ENCODE measurements at places on chromosomes 12 and 14.

- DNase-seq = no peak
These were observed 52.4 kb upstream of the EIF5 start for GRCh38 chr14:103281496-103282231.

GRCh38 chr12:7114008-7114407, 5.0 kb upstream of the C1RL start:
- DNase-seq = no peak

DNA sequence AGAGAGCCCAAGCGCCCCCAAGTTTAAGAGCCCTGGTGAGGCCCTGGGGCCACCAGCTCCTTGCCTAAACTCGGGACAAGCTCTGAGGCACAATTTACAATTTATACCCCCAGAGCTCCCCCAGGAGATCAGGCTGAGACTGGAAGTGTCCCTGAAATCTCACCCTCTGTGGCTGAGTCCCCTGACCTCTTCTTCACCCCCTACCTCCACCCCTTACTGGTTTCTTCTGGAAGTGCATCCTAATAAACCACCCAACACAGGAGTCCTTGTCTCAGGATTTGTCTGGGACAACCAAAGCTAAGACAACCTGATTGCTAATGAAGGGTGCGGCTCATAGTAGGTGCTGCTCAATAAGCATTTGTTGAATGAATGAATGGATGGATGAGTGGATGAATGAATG, 206.4 kb downstream of the BCL11B start:
- no peak for DNase-seq

DNA sequence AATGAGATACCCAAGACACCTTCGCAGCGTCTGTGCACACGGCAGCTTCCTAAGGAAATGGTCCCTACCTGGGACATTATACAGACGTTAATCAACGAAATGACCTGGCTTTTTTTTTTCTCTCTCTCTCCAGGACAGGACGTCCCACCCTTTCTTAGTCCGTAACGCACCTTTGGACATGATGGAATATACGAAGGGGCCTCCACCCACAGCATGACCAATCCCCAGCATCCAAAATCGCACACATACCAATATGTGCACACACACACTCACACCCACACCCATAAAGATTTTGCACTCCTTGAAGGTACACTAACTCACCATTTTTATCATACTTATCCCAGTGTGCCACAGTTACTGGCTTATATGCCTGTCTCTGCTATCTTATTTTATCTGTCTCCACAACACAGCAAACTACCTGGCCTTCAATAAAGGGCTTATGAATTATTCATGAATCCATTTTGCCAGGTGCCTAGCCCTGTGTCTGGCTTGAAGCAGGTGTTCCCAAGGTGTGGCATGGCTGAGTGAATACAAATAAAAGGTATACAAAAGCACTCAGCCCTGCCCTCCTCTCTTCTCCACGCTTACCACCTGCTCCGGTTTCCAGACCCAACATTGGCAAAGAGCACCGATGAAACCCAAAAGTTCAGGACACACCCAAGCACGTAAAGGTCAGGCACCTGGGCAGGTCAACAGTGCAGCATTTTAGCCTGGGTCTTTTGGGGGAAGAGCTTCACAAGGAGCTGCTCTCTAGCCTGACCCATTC, 2.2 kb downstream of the SCNN1A start:
- no peak for DNase-seq

- no peak for DNase-seq
These were observed 140.1 kb downstream of the NRXN3 start for GRCh38 chr14:78310272-78310671.

DNA sequence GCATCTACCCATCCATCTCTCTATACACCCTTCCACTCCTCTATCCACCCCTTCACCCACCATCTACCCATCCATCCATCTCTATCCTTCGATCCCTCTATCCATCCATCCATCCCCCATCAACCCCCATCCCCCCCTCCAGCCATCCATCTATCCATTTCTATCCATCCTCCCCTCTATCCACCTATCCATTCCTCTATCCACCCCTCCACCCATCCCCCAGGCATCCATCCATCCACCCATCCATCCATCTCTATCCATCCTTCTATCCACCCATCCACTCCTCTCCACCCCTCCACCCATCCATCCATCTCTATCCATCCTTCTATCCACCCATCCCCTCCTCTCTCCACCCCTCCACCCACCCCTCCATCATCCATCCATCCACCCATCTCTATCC, 17.5 kb upstream of the GPR132 start:
- DNase-seq = no peak

- no peak for DNase-seq
These were observed 159.1 kb upstream of the LMNTD1 start for GRCh38 chr12:25712169-25712568.

GRCh38 chr14:50083467-50084337, 32.7 kb downstream of the VCPKMT start:
- no peak for DNase-seq

DNA sequence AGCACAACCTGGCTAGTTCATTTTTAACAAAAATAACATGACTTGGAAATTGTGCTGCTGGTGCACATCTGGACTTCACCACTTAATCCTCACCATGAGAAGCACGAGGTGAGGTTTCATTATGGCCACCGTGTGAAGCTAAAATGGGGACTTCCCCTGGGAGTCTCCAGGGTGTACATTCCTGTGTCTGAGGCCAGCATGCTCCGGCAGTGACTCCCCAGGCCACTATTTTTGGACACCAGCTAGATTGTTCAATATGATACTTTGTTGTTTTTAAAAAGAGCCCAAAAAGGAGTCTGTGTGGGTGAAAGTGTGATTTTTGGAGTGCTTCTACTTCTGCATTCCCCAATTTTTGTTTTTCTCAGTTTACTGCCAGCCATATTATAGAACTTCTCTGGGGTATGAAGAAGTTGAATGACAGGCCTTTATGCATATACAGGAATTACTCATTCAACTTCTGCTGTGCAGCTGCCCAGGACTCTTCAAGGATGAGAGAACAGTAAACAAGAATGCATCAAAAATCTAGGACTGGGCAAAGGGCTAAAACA, 16.9 kb upstream of the AICDA start:
- DNase-seq = no peak

GRCh38 chr14:35304812-35305462, 12.8 kb downstream of the PSMA6 start:
- DNase-seq = no peak

DNA sequence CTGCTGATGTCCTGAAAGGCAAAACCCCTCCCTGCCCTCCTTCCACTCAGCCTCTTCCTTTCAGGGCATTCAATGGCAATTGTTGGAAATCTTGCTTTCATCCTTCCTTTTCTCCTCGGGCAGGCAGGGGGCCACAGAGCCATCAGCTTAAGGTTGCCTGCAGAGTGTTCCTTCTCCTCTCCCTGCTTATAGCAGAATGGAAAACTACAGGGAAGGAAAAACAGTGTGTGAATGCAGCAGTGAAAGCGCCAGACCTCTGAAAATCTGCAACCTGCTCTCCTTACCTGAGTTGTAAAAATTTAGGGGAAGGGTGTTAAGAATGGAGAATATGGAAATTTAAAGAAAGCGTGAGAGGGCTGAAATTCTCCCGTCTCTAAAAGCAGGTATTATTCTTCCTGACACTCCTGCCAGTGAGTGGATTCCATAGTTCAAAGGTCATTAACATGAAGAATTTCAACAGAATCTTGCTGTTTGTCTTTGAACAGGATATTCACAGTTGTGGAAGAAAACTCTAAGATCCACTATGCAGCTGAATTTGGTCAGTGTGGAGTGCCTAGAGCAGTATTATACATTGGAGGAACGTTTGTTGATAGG, 348.8 kb downstream of the KCNH5 start:
- DNase-seq = no peak

Measured in RPMI8226 (cell line).